ENCODE measurements at places on chromosomes 5 and 9.

DNA sequence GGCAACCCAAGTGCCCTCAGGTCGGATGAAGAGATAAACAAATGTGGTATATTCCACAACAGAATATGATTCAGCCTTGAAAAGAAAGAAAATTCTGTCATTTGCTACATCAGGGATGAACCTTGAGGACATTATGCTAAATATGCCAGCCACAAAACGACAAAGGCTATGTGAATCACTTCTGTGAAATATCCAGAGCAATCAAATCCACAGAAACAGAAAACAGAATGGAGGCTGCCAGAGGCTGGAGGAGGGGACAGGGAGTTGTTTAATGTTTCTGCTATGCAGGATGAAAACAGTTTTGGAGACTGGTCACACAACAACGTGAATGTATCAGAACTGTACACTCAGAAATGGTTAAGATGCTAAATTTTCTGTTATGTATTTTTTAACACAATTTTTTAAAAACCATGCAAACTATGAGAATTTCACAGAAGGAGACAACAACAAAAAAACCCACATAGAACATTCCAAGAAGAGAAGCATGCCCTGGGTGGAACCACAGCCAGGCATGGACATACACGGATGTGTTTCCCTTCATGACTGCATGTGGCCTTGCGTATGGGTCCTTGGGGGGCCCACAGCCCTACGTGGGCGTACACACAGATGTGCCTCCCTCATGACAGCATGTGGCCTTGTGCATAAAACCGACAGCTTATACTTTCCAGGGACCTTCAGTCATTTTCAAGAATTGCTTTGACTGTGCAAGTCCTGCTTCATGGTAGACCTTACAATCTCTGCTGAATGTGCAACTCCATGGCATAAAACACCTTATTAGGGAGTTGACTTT lies 146.7 kb downstream of the ROR2 start:
- no peak for DNase-seq

DNA sequence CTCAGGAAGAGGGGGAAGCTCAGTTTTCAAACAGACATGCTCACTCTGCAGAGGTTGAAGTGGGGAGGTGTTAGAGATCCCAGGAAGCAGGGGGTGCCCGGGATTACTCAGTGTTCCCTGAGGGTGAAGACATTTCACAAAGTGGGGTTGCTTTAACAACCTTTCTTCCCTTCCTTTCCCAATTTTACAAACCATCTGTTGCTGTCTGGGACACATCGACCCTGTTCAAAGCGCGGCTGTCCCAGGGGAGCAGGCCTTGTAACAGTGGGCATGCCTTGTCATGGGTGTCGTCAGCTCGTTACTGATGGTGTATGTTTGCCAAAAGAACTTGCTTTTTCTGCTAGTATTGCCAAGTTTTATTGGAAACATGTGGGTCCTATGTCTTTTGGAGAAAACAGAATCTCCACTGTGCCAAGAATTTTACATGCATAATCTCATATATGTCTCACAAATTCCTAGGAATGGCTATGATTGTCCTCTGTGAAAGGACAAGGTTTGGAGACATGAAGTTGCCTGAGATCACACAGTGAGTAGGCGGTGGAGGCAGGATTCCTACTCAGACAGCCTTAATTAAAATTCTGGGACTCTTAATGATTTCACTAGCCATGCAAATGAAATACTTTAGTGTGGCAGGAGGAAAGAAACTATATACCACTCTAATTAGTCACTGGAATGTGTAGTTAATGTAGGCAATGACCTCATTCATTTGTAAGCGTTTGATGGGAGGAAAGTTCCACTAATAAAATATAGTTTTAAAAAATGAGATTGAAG lies 198.9 kb downstream of the NXNL2 start:
- DNase-seq: no peak

DNA sequence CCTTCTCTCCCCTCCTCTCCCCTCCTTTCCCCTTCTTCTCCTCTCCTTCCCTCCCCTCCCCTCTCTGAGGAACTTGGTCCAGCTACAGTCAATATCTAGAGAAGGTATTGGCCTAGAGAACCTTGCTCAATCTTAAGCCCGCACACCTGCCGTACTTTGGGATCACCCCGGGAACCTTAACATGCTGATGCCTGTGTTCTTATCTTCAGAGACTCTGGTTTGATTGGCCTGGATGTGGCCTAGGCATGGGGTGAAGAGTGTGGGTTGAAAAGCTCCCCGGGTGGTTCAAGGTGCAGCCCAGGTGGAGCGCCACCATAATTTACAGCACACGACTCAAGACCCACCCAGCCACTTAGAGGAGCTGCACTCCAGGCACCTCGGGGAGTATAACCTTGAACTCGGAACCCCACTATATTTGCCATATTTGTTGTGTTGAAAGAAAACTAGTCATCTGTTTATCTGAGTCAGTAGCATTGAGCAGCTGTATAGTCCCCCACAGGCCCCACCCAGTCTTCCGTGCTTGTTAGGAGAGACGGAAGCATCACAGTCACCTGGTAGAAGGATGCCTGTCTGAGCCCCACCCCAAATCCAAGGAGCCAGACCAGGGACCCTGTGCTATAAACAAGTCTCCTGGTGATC lies 14.4 kb upstream of the PHF19 start:
- DNase-seq: no peak

DNA sequence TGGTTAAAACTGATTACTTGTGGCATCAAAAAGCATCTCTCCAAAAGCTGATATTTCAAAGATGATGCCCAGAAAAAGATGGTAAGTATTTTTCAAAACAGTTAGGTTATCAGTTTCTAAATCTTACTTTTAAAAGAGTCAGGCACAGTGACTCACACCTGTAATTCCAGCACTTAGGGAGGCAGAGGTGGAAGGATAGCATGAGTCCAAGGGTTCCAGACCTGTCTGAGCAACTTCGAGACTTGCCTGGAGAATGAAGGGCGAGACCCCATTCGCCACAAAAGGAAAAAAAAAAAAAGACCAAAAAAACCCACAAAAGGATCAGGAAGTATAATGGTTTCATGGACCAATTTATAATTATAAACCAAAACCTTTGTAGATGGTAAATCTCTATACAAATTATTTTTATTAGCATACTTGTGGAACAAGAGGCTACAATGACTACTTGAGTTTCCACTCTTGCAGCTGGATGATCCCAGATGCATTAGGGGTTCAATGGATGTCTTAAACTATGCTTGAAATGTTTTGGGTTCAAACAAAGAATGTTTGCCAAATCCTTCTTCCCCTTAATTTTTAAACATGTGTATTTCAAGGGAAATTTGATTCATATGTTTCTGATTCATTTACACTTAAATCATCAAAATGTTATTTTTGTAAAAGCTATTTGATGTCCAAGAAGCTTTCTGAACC lies 96.1 kb downstream of the ADAMTSL1 start:
- no peak for DNase-seq

DNA sequence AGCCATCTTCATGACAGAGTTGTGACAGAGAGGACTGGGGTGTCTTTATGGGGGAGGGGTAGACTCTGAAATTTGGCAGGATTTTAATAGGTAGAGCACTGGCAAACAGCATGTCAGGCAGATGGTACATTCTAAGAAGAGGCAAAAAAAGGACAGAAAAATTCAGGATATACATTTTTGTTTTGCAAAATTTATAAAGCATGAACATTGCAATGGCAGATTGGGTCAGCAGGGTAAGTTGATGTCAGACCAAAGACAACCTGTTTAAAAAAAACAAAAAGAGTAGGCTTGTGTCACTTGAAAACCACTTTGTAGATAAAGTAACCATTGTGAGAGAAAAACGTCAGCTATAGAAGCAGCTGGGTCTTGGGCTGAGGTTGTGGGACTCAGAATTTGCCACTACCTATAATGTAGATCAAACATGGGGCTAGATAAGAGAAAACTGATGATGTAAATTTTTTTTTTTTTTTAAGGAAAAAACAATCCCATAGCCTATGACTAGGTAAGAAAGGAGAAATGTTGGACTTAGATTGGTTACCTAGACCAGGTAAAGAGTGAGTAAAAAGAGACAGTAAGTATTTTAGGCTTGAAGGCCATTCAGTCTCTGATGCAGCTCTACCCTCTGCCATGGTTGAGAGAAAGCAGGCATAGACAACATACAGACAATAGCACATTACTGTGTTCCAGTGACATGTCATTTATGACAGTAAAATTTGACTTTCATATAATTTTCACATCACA lies 8.3 kb downstream of the CAMK4 start:
- no peak for DNase-seq

DNA sequence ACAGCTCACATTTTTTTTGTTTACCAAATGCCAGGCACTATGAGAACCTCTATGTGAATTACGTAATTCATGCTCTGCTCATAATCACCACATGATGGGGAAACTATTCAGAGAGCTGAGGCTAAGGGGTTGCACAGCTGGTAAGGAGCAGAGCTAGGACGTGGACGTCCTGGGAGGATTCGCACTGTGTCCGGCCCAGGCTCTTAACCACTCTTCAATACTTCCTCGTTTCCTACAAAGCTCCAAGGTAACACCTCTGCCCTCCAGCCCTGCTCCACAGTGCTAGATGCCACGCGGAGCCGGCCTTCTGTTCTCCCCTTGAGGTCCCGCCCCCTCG lies 8.7 kb downstream of the PHF19 start:
- no peak for DNase-seq

DNA sequence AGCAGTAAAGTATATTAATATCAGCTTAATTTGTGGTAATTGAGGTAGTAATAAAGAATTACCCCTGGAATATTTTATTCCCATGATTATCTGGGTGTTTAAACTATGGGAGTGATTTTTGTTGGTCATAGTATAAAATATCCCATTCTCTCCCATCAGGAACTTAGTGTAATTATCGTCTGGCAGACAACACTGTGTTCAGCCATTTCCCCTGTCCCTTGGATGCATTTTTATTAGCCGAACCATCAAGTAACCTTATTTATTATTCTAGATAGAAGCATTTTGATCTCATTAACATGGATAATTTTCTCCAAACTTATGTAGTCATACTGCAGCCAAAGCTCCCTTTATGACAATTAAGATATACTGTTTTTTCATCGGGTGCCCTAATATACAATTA lies 320.8 kb downstream of the MAT2B start:
- no peak for DNase-seq

DNA sequence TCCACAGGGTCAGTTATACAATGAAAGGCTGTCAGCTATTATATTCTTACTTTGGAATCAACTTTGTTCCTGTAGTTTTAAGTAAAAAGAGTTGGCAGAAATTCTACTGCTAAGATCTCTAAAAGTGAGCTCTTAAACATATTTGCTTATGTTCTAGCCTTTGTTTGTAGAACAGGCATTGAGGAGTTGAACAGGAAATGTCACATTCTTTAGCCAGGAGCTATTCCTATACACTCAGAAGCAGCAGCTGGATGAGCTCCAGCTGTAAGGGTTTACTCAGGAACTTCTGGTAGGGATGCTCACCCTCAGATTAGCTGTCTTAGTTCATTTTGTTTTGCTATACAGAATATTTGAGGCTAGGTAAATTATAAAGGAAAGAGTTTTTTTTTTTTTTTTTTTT lies 22.4 kb upstream of the SPINK14 start:
- DNase-seq: no peak

DNA sequence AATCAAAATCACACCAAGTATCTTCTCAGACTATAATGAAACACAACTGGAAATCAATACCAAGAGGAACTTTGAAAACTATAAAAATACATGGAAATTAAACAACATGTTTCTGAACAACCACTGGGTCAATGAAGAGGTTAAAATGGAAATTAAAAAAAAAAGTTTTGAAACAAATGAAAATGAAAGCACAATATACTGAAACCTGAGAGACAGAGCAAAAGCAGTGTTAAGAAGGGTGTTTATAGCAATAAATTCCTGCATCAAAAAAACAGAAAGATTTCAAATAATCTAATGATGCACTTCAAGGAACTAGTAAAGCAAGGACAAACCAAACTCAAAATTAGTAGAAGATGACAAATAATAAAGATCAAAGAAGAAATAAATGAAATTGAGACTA lies 92.0 kb downstream of the TMEM232 start:
- DNase-seq: no peak

- DNase-seq: no peak
Measured at GRCh38 chr5:56763711-56764466, 51.5 kb upstream of the MAP3K1 start.

DNA sequence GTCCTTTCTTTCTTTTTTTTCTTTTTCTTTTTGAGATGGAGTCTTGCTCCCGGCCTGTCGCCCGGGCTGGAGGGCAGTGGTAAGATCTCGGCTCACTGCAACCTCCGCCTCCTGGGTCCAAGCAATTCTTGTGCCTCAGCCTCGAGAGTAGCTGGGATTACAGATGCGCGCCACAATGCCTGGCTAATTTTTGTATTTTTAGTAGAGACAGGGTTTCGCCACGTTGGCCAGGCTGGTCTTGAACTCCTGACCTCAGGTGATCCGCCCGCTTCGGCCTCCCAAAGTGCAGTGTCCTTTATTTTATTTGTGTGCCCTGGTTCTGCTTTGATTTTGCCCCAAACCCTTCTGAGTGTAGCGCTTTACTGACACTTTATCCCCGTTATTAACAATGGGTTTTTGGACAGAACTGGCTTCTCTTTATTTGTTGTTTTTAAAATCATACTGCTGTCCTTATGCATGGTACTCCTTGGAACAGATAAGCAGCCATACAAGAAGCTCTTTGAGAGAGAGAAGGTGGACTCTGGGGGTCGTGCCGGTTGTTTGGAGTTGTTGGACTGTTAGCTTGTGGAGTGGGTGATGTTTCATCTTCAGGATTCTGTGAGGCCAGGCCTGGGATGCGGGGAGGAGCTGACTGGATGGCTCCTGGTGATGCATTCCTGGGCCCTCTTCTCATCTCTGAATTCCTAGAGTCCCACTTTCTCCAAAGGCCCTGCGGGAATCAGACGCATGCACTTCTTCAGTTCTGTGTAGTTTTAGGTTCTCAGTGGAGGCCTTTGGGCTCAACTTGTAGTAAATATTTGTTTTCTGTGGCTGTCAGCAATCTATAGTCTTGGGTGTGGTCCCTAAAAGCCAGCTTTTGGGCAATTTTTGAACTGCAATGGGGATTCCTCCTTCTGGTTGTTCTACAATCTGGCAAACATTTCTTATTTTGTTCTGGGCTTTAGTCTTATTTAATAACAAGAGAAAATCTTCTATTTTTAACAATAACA lies 47.8 kb downstream of the PTTG1 start:
- DNase-seq: no peak

- no peak for DNase-seq
Measured at GRCh38 chr9:127741831-127742434, 6.8 kb upstream of the TOR2A start.

GRCh38 chr5:176497852-176498251 lies 39.4 kb downstream of the RNF44 start:
- no peak for DNase-seq

DNA sequence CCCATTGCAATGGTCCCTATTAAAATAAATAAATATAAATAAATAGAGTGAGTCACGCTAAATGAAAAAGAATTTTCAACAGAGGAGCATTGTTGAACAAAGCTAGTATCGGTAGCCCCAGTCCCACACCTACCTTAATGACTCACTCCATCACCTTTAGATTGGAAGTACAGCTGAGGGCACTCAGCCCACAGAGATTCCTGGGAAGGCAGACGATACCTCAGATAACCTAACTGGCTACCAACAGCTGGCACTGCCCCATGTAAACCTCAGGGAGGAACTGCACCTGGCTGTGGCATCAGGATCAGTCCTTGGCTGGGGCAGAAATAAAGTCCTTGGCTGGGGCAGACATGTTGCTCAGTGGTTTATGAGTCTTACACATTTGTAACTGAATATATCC lies 49.3 kb downstream of the SPRY4 start:
- DNase-seq: no peak

- DNase-seq: no peak
Measured at GRCh38 chr5:78755822-78756429, 107.4 kb upstream of the LHFPL2 start.

- peak; percentile 47 for DNase-seq
Measured at GRCh38 chr9:96217754-96218693, 84.0 kb downstream of the HSD17B3 start.

Data from stimulated activated CD8-positive, alpha-beta memory T cell treated with anti-CD3 and anti-CD28 coated beads, Interleukin-4, amount 100 ng/mL, for 4 hours (primary cell).